LHCN-M2 (cell line): ENCODE measurements at places on chromosomes 11 and 22. TPM values are rescaled to one million over a fixed set of nuclear protein-coding genes. Genes with fewer than 3 reads are reported as not detected.
A peak's percentile ranks its signal among the peaks of the same experiment; 100 is the strongest.

MCM5 gene
- total RNA-seq: 100 and 139 TPM in 2 replicates

NXPE1 gene
- not detected in 2 replicates for total RNA-seq

OR6A2 gene
- not detected in 2 replicates for total RNA-seq

HMOX1 gene
- 103 and 152 TPM in 2 replicates for total RNA-seq

ACR gene
- total RNA-seq: not detected in 2 replicates

GRK2 gene
- total RNA-seq: 62.6 and 69.3 TPM in 2 replicates

SUSD2 gene
- 0.23 and 0.26 TPM in 2 replicates for total RNA-seq

DNA sequence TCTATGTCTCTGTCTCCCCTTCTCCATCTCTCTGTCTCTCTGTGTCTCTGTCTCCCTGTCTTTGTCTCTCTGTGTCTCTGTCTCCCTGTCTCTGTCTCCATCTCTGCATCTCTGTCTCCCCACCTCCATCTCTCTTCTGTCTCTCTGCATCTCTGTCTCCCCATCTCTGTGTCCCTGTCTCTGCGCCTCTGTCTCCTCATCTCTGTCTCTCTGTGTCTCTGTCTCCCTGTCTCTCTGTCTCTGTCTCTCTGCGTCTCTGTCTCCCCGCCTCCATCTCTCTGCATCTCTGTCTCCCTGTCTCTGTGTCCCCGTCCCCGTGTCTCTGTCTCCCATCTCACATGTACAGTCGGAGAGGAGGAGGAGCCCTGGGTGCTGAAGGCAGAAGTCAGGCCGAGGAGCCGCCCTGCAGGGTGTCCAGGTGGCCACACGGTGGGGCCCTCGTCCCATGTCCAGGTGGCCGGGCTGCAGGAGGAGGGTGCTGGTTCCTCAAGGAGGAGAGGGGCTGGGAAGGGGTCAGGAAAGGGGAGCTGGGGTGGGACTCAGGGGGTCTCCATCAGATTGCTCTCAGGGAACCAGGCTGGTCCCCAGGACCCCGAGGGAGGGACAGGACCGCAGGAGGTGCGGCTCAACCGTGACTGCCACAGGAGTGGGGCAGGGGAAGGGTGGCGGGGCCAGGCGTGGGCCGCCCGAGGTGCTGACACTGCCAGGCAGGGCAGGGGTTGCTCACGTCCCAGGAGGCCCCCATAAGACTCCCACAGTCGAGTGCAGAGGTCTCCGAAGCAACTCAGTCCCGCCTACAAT, 25.6 kb upstream of the TH start:
- peak; percentile 29 for DNase-seq

DNA sequence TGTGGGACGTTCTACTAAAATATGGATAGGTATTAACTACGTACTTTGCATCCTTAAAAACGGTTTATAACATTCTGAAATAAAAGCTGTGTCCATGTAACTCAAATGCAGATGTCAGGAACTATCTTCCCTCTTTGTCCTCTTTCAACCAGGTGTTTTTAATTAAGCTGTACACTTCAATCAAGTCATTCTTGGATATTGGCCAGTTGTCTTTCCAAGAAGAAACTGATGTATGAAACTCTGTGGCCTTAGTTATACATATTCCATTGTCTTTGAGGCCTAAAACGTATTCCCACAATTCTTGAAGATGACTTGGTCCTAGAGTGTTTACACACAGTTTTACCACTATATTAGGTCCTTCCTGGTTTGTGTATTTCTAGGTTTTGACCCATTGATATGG, 249.0 kb upstream of the CNTN5 start:
- no peak for DNase-seq

DNA sequence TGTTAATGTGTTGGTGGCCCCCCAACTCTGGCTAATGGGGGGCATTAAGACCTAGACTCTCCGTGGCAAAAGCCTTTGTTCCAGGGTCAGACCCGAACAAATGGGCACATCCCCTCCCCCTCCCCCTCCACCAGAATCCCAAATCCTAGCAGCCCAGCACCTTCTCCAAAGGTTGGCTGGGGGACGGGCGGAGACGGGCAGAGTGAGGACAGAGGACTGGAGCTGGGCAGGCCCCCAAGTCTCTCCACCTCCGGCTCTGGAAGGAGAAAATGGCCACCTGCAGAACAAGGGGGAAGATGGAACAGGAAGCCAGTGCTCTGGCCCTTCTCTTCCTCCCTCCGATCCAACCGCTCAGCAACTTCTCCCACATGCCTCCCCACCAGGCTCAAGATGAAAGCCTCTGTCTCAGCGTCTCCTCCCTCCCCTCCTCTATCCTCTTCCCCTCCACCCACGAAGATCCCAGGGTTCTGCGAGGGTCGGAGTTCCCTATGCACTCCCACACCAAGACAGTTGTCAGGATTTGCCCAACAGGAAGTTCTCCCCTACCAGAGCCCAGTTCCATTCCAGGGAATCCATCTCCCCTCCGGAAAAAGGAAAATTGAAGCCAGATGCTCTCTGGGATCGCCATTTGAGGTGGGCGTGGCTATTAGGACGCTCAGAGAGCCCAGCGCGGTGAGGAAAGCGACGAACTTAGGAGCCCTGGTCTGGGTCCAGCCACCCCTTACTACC, 20.1 kb downstream of the ADA2 start:
- DNase-seq: peak; percentile 26

GRCh38 chr22:38129021-38129420, 18.5 kb upstream of the BAIAP2L2 start:
- DNase-seq: no peak

DNA sequence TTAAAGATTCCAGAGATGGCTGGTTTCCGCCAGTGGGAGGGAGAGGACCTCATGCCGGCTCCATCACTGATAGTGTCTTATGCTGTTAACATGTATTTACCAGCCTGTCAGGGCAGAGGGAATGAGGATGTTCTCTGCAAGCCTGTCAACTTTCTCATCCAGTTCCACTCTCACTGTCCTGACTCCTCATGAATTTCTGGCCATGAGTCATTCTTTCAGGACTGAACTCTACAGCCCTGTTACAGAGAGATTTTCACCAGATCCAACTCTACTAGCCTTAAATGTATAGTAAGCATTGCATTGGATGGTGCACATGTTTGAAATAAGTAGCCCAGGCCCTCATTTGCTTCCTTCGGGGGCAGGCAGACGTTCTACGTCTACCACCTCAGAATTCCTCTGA, 387.7 kb downstream of the TMEM135 start:
- DNase-seq: peak; percentile 27

DNA sequence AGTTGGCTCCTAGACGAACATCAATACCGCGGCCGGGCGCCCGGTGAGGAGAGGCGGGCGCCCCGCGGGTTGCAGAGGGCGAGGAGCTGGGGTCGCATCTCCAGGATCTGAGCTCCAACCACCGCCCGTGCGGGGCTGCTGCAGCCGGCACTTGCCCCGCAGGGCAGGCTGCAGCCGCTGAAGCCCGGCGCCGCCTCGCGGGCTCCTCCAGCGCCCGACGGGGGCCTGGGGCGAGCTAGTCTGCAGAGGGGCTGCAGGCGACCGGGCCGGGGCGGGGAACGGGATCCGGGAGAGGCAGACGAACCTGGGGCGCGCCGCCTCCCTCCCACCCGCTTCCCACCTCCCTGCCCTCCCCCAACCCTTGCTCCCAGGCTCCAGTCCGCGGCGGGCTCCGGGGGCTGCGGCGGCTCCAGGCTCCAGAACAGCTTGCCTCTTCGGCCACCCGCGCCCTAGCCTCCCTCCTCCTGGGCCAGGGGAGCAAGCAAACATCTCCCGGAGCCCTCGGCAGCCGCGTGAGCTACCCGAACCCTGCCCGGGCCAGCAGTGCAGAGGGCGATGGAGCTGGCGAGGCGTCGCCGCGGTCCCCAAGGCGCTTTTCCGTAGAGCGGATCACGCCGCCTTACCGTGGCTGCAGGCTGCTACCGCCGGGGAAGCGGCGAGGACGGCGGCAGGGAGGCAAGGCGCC, 802 bp downstream of the TENM4 start:
- no peak for DNase-seq
